Lower leg skin (tissue), 4 donors: ENCODE measurements at places on chromosomes 6 and 20. TPM values are rescaled to one million over a fixed set of nuclear protein-coding genes. Genes with fewer than 3 reads are reported as not detected.

Gene GINM1
- total RNA-seq: 37.3 TPM

Gene MYL9
- total RNA-seq: 28.5 TPM

Gene PRRT1
- 0.69 TPM for total RNA-seq

Gene PBOV1
- not detected for total RNA-seq

Gene CDSN
- total RNA-seq: 1,164 TPM

Gene HUS1B
- 0.49 TPM for total RNA-seq

Gene PRDM13
- total RNA-seq: not detected
